Glutamatergic neuron (in vitro differentiated cells): ENCODE measurements at places on chromosomes 2 and 18.

DNA sequence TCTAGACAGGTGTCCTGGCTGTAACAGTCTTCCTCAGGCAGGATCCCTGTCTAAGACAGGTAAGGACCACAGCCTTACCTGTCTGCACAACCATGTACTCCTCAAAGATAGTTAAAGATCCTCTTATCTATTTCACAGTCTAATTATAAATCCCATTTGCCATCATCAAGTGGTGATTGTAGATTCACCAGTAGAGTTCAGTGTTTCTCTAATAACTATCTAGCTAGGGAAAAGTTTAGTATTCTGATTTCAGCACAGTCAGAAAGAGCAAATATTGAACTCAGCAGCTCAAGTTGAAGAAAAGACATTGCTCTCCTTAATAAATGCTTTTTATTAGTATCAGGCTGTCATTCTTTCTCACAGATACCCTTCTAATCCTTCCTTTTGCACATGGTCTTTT lies 1305.5 kb upstream of the NXPH2 start:
- H3K27me3 ChIP-seq, result peaks cover 2% of the 10 kb centered on the region
- no peak for DNase-seq
- H3K27ac ChIP-seq, result no peak overlapping the region
- H3K4me1 ChIP-seq, result peaks cover 6% of the 10 kb centered on the region
- no peak overlapping the region for H3K4me3 ChIP-seq

- H3K4me1 ChIP-seq, result peaks cover 34% of the 10 kb centered on the region
- no peak for DNase-seq
- H3K27ac ChIP-seq, result no peak overlapping the region
These were observed 139.4 kb upstream of the HAAO start for GRCh38 chr2:42931818-42932195.

DNA sequence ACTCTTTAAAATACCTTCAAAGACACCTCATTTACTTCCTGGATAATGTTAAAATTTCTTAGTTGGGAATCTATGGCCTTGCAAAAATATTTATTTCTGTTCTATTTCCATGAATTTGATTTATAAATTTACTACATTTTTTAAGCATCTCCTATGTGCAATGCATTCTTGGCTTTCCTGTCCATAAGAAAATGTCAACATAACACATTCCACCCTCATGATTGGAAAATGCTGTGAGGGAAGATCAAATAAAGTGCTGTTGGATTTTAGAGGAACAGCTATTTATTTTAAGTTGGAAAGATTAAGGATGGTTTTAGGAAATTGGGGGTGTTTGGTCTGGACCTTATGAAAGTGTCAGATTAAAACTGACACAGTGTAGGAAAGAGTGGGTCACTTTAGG lies 45.4 kb upstream of the MC4R start:
- H3K27ac ChIP-seq, result no peak overlapping the region
- no peaks in the 10 kb centered on the region for H3K4me1 ChIP-seq
- no peak for DNase-seq
- no peak overlapping the region for H3K4me3 ChIP-seq

GRCh38 chr2:18124116-18124835 lies 245.8 kb downstream of the KCNS3 start:
- H3K27ac ChIP-seq, result no peak overlapping the region
- DNase-seq, result no peak
- H3K4me1 ChIP-seq, result no peaks in the 10 kb centered on the region
- no peaks in the 10 kb centered on the region for H3K27me3 ChIP-seq

- no peak overlapping the region for H3K27ac ChIP-seq
- DNase-seq, result no peak
- H3K27me3 ChIP-seq, result no peaks in the 10 kb centered on the region
- H3K4me1 ChIP-seq, result no peaks in the 10 kb centered on the region
These were observed 510.6 kb downstream of the ERBB4 start for GRCh38 chr2:212027681-212028628.

GRCh38 chr2:208250388-208250787 lies 4.5 kb downstream of the IDH1 start:
- no peak overlapping the region for H3K27ac ChIP-seq
- H3K27me3 ChIP-seq, result peaks cover 2% of the 10 kb centered on the region
- no peaks in the 10 kb centered on the region for H3K36me3 ChIP-seq
- H3K4me1 ChIP-seq, result peaks cover 17% of the 10 kb centered on the region
- no peak overlapping the region for H3K4me3 ChIP-seq
- DNase-seq, result no peak

GRCh38 chr2:70258532-70258875 lies 567 bp downstream of the PCYOX1 start:
- no peaks in the 10 kb centered on the region for H3K27me3 ChIP-seq
- H3K27ac ChIP-seq, result peak overlapping the region; percentile 76
- DNase-seq, result peak; percentile 74
- H3K36me3 ChIP-seq, result no peaks in the 10 kb centered on the region
